ENCODE measurements at places on chromosomes 1 and 21. TPM values are rescaled to one million over a fixed set of nuclear protein-coding genes. Genes with fewer than 3 reads are reported as not detected.

The TNN gene
- not detected for total RNA-seq

The LDLRAD1 gene
- total RNA-seq: not detected

The TMEM240 gene
- 0.48 TPM for total RNA-seq

The SLC16A4 gene
- 0.73 TPM for total RNA-seq

The LCE5A gene
- total RNA-seq: not detected

The NFASC gene
- 0.14 TPM for total RNA-seq

The LAMC1 gene
- 0.39 TPM for total RNA-seq

The C1orf141 gene
- not detected for total RNA-seq

The RHEX gene
- not detected for total RNA-seq

The SELENBP1 gene
- total RNA-seq: not detected

The SPOCD1 gene
- 0.07 TPM for total RNA-seq

The C1orf87 gene
- not detected for total RNA-seq

The ADAMTS4 gene
- total RNA-seq: 0.09 TPM

The RNASEL gene
- 3.6 TPM for total RNA-seq

The FMO3 gene
- total RNA-seq: not detected

The EIF2D gene
- total RNA-seq: 72.7 TPM

The CLCA1 gene
- not detected for total RNA-seq

The BTBD8 gene
- total RNA-seq: 2.4 TPM

The LGALS8 gene
- total RNA-seq: 70.9 TPM

The S100A4 gene
- total RNA-seq: 181 TPM

The CTSK gene
- total RNA-seq: 3.6 TPM

The ABCA4 gene
- total RNA-seq: not detected

The OR10Z1 gene
- total RNA-seq: not detected

The MTARC2 gene
- not detected for total RNA-seq

The THAP3 gene
- 23.2 TPM for total RNA-seq

The OVAAL gene
- not detected for total RNA-seq

The CD164L2 gene
- not detected for total RNA-seq

The DMBX1 gene
- total RNA-seq: not detected

The SPRR1A gene
- total RNA-seq: not detected

The OR2T29 gene
- total RNA-seq: not detected

The FCGR3B gene
- not detected for total RNA-seq

The CLCA4 gene
- not detected for total RNA-seq

The KIF17 gene
- total RNA-seq: 0.09 TPM

The OR2T33 gene
- total RNA-seq: not detected

The PSRC1 gene
- total RNA-seq: 7.8 TPM

The IFI16 gene
- total RNA-seq: 113 TPM

The C1orf94 gene
- total RNA-seq: not detected

The PADI1 gene
- not detected for total RNA-seq

The MORN1 gene
- total RNA-seq: 8.0 TPM

The GPR157 gene
- total RNA-seq: 7.7 TPM

The CYP4X1 gene
- not detected for total RNA-seq

The PRAMEF2 gene
- not detected for total RNA-seq

The BRDT gene
- total RNA-seq: not detected

The GJA5 gene
- not detected for total RNA-seq

The ATF3 gene
- 23.9 TPM for total RNA-seq

The KLF17 gene
- total RNA-seq: not detected

The RXFP4 gene
- total RNA-seq: not detected
